Activated naive CD8-positive, alpha-beta T cell treated with anti-CD3 and anti-CD28 coated beads, Interleukin-2, amount 50 U/mL, for 24 hours (primary cell): ENCODE measurements at places on chromosomes 2 and 18.

GRCh38 chr18:6434481-6434880 lies 19.8 kb upstream of the L3MBTL4 start:
- DNase-seq, result no peak

GRCh38 chr2:111669928-111670695 lies 213.9 kb downstream of the ANAPC1 start:
- DNase-seq, result no peak

DNA sequence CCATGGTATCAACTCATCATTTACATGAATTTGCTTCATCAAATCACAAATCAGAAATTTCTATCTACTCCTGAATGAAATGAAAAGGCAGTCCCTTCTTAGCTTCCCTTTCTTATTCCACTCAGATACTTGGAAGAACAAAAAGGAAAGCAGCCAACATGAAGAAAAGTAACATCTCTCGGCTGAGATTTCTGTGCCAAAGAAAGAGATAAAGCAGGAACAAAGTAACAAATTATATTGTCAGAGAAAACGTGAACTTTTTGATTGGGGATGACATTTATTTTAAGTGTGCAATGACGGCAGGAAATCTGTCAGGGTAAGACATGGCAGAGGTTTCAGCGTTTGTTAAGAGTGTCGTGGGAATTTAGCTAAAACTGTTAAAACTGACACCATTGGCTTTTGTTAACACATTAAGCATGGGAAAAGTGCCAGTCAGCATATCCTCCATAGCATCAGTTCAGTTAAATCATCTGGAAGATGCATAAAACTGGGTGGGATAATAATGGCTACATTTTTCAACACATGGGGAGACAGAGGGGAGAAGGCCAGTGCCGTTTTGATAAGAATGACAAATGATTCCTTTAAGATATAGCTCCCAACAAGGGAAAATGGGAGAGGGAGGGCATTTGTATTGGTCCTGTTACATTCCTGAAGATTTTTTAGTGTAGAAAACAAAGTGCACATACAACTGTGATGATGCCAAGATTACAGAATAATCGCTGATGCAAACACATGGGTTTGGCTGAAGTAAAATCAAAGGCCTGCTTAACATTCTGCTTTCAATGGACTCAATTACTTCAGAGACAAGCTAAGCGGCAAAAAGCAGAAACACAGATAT lies 211.6 kb downstream of the ZNF521 start:
- DNase-seq, result no peak

- no peak for DNase-seq
Observed at GRCh38 chr2:26001743-26002351, 19.6 kb upstream of the KIF3C start.

DNA sequence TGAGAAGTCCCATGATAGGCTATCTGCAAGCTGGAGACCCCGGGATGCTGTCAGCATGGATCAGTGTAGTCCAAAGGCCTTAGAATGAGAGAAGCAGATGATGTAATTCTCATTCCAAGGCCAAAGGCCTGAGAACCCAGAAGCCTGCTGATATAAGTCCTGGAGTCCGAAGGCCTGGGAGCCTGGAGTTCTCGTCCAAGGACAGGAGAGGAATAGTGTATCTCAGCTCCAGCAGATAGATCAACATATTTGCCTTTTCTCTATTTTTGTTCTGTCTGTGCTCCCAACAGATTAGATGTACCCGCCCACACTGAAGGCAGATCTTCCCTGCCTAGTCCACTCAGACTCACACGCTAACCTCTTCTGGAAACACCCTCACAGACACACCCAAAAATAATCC lies 454.9 kb upstream of the CHAC2 start:
- DNase-seq, result no peak

DNA sequence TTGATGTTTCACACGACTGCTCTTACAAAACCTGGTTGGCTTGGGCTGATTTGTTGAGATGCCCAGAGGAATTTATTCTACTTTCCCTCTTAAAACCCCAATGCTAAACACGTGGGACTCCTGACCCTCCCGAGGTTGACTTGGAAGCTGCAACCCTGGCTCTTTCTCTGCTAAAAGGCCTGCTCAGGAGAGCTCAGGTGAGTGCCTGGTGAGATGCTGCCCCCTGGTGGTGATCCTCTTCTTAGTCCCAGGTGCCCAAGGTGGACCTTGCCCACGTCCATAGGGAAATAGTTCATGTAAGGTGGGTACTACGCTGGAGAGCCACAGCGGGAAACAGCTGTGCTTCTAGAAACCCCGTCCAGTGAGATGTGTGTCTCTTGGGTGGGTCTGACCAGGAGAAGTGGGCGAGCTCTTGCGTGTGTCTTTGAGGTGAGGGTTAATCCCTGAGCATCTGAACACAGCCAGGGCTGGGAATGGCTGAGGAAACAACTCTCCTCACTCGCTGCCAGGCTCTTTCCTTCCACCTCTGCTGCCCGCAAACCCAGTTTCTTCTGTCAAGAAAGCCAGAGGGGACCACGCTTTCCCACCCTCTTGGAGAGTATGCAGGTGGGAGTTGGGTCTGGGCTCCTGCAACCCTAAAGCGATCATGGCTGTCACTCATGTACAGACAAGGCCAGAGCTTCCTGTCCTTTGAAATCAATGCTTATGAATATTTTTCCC lies 25.5 kb upstream of the PXDN start:
- peak; percentile 68 for DNase-seq

DNA sequence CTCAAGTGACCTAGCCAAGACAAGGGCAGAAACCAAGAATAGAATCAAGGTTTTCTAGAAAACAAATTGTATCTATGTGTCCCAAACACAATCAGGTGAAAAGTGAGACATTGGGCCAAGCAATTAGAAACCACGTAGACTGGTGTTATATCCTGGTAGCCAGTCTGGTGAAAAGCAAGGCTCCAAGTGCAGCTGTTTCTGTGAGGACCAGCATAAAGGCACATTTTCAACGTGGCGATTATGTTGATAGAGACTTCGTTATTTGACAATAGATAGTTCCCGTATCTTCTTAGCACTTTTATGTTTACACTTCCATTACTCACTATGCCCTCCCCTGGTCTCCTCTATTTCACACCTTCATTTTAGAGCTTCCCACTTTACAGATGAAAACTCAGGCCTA lies 103.2 kb upstream of the ZFP36L2 start:
- no peak for DNase-seq

- DNase-seq, result no peak
Observed at GRCh38 chr2:254241-254640, 9.6 kb downstream of the SH3YL1 start.

DNA sequence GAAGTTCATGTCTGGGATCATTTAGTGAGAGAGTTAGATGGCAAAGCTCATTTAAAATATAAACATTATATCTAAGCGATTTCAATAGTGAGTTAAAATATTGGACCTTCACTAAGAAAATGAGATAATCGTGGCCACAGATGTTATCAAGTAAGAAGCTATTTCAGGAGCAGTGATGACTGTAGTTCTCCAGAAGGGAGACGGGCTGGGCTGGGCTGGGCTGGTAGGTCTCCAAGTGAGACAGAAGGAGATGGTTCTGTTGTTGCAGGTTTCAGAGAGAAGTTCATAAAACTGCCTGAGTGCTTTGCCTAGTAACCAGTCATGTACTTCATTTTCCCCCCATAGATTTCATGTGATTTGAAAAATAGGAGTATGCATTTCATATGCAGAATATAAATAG lies 130.1 kb upstream of the DAPL1 start:
- DNase-seq, result no peak

DNA sequence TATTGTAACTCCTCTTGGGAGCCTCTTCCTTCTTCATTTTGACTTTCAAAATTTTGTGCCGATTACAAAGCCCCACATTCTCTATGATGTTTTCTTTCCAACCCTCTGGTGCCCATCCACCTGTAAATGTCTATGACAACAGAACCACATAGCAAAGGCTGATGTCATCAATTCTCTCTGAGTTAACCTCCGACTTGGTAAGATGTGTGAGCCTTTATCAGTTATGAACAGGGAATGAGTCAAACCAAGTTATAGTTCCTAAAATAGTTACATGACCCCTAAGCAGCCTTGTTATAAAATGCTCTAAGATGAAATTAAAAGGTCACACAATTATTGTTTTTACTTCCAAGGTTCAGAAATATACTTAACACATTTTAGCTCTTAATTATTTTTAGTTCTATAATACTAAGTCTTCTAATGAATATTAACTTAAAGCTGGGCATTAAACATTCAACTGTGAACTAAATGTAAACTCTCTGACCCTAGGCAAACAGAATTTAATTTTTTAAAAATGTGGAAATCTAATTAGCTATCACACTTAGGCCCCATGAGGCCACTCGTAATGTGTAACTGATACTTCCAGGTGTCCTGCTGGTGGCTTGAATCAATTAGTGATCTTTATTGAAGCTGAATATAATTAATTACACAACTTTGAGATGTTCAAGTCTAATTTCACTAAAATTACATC lies 102.3 kb upstream of the CYRIA start:
- no peak for DNase-seq

- no peak for DNase-seq
Observed at GRCh38 chr2:218981881-218982585, 3.0 kb downstream of the FEV start.

- DNase-seq, result peak; percentile 88
Observed at GRCh38 chr2:135985018-135985825, at the start of gene DARS1. TSS of gene DARS1 (minus strand) at chr2:135985626. CDS start at chr2:135985468, 158 bp downstream.

- DNase-seq, result peak; percentile 6
Observed at GRCh38 chr2:10977003-10977402, 65.3 kb downstream of the KCNF1 start.

- DNase-seq, result no peak
Observed at GRCh38 chr2:38230756-38231155, 146.3 kb downstream of the ATL2 start.

- no peak for DNase-seq
Observed at GRCh38 chr2:97774425-97774824, 61.0 kb downstream of the ZAP70 start.

GRCh38 chr18:79532313-79533007 lies 136.7 kb downstream of the NFATC1 start:
- no peak for DNase-seq

- DNase-seq, result no peak
Observed at GRCh38 chr18:59874166-59874565, 25.6 kb upstream of the PMAIP1 start.

- no peak for DNase-seq
Observed at GRCh38 chr18:48042431-48042830, 112.0 kb upstream of the SMAD2 start.

DNA sequence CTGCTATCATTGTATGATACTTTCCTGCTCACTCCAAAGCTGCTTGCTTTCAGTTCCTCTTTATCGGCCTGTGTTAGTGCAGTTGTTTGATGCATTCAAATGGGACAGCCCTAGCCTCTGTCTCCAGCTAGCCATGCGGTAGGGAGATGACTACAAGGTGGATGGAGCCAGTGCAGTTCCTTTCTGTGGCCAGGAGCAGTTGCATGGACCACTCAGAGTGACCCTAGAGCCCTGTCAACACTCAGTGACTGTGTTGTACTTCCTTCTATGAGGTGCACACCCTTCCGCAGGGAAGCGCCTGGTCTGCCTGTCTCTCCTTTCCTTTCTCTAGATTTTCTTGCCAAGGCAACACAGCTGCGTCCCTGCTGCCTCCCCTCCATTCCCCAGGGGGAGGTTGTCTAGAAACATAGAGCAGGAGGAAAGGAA lies 33.8 kb downstream of the KCNS3 start:
- no peak for DNase-seq

DNA sequence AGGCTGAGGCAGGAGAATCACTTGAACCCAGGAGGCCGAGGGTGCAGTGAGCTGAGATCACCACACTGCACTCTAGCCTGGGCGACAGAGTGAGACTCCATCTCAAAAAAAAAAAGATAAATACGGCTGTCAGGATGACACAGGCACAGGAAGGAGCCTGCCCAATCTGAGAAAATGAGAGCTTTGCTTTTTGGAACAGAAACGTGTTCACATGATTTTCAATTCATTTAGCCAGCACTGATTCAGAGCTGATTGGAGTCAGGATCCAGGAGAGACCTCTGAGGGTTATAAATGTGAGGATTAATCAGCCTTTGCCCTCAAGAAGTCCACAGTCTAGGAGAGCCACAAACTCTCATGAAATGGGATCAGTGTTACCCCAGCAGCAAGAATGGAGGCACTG lies 6.9 kb upstream of the SMAD7 start:
- no peak for DNase-seq

DNA sequence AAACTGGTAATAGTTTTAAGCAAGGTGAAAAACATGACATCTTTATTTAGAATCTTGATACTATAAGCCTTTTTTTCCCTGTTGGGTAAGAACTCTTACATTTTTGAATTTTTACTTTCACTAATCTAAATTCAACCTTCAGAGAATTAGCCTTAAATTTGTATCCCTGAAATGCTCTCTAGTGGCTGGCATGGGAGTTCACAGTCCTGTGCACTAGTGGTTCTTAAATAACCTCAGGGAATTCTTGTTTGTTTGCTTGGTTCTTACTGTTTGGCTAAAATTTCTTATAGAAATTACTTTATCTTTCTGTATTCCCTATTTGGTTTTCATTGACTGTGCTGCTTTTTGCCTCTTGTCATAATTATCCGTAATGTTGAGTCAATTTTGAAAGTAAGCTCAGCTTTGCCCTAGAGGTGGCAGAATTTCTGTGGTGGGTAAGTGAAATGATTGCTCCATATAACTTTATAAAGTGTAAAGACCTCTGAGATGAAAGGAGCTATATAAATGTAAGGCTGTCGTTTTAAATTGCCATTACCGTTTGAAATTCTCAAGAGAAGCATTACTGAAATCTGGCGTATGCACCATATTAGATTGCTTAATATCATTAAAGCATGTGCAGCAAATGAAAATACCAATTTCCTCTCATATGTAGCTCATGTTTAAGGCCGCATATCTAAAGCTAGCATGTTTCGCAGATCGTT lies 391.3 kb upstream of the FIGN start:
- DNase-seq, result no peak

DNA sequence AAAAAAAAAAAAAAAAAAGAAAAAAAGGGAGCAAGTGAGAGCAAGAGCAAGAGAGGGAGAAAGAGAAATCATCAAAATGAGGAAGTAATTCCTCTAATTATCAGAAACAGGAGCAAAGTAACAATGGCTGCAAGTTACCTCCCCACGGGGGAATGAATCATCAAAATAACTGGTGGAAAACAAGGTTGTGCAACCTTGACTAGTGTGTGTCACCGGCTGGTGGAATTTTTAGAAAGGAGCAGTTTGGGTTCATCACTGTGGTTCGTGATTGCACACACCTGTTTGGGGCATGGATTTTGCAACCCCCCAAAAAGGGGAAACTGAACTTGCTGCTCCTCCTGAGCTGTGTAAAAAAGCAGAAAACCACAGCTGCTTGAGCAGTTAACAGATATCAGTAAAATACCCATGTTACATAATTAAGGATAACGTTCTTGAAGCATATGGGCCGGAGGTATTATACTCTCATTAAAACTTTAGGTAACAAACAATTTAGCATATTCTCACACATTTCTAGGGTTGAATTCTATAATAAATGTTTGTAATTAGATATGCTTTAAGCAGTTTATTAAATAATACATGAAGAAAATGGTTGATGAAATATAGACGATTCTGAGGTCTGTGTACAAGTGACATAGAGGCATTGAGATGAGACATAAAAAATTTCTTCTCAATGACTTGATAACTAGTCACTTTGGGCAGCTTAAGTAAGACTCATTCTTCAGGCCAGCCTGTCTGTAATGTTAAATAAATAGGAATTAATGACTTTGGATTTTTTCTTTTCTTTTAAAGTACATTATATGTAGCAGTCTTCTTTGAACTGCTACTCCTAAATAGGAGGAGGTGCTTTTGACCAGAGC lies 184.2 kb upstream of the ZEB2 start:
- peak; percentile 14 for DNase-seq

GRCh38 chr2:121197369-121198091 lies 87.5 kb downstream of the TFCP2L1 start:
- DNase-seq, result no peak

- DNase-seq, result no peak
Observed at GRCh38 chr2:21103274-21103891, 20.4 kb upstream of the TDRD15 start.

GRCh38 chr2:189407281-189408209 lies 33.7 kb upstream of the WDR75 start:
- DNase-seq, result no peak
